ENCODE measurements at places on chromosomes 7 and 10.

DNA sequence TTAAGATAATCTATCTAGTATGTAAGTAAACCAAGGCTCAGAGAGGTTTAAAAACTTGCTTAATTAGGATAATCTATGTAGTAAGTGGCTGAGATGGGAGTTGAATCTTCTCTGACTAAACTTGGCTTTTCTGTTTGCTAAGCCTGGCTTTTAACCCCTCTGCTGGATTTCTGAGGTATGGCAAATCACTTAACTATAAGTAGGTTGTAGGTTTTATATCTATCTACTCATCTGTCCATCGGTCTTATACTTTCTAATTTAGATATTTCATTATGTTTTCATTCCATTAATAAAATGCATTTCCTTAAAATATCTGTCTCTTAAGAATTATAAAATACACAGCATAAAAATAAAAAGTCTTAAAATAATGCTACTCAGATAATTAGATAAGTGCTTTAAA lies 59.4 kb downstream of the ST7 start:
- no peak for DNase-seq

- DNase-seq = no peak
These were observed 68.1 kb downstream of the EXOC6 start for GRCh38 chr10:92916433-92916832.

GRCh38 chr7:137449016-137449415 lies 105.5 kb upstream of the PTN start:
- no peak for DNase-seq

DNA sequence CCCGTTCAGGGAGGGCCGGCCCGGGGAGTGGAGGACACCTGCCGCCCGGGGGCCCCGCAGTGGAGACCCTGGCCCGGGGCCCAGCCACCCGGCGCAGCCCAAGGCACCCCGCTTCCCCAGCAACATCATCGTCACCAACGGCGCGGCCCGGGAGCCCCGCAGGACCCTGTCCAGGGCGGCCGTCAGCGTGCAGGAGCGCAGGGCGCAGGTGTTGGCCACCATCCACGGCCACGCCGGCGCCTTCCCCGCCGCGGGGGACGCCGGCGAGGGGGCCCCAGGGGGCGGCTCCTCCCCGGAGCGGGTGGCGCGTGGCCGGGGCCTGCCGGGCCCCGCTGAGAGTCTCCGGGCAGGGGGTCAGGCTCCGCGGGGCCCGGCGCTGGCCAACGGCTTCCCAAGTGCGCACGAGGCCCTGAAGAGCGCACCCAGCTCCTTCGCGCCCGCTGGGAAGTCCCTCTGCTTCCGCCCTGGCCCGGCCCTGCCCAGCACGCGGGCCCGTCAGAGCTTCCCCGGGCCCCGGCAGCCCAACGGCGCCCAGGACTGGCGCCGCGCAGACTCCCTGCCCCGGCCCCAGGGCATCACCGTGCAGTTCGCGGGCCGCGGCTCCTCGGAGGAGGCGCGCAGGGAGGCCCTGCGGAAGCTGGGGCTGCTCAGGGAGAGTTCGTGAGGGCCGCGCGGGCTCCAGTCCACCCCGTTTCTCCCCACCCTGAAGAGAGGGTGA lies 46.7 kb downstream of the PROSER2 start:
- peak; percentile 18 for DNase-seq

GRCh38 chr10:72712136-72712535 lies 20.2 kb downstream of the MCU start:
- no peak for DNase-seq

DNA sequence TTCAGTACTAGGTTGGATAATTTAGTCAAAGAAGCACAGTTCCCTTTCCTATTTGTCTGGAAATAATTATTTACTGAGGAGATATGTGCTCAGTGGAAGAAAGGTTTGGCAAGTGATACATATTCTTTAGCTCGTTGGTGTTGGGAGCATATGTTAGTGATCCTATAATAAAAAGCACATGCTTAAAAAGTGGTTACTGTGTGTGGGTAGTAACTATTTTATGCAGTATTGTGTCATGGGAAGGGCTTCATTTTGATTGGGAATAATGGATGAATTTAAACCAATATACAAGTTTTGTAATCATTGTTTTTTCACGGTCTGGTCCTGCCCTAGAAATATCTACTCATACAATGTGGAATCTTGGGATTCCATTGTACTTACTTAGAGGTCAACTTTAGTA lies 188.7 kb upstream of the PPP1R3A start:
- no peak for DNase-seq

DNA sequence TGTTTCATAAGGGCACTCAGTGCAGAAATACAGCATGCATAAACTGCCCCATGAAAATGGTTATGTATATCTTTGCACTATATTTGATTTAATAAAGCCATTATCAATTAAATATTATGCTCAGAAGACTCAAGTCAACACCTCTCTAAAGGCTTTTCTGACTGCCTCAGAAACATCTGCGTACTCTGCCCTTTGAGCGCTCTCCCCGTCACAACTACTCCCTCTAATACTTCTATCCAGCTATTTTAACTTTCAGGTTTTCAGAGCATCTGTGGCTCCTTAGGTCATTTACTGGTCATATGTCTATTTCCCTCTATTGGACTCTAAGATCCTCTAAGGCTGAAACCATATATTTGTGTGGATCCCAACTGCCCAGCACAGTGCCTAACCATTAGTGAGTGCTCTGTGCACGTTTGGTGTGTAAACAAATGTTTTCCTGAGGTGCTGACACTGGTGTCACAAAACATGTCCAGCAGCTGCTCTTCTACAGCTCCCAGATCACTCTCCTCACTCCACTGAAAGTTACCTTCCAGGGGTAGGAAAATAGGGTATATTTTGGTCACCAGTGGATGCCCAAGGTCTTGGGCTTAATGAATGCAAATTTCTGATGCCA lies 179.1 kb downstream of the BTAF1 start:
- DNase-seq = no peak

DNA sequence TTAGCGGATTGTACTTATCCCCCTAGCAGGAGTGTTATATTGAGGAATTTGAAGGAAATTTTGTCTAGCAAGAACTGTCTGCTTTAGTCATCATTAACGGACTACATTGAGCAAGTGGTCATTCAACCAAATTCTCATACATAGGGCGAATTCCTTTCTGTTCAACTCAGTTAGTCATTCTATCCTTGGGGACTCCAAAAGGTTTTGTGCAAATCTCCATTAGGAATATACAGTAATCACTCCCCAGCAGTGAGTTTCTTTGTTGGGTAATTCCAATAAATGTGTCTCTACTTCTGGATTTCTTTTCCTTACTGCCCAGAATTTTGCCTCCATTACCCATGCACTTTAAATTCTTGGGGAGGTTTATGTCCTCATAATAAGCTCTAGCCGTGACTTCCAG lies 51.1 kb downstream of the EPDR1 start:
- no peak for DNase-seq

- DNase-seq = peak; percentile 82
These were observed at the start of gene ETV1 for GRCh38 chr7:13989126-13989948. TSS of gene ETV1 (minus strand) at chr7:13989666. CDS start at chr7:13989052, 614 bp downstream.

All from testis (tissue), 5 donors.